ENCODE measurements at places on chromosomes 1 and 21.

DNA sequence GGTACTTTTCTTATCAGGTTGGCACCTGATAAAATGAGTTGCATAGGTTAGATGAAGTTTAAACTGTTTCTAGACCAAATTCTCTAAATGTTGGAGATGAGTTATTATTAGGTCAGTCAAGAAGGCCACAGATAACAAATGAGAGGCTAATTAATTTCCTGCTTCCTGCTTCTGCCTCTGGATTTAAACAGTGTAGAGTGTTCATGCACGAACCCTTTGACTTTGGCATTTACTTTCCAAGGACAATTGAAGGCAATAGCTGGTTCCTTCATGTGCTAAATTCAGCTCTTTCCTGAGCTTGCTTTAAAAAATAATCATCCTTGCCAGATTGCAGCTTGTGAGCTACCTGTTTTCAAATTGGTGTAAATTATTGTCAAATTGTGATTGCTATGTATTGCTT is 80.6 kb downstream of the RASAL2 start:
- DNase-seq, result no peak

DNA sequence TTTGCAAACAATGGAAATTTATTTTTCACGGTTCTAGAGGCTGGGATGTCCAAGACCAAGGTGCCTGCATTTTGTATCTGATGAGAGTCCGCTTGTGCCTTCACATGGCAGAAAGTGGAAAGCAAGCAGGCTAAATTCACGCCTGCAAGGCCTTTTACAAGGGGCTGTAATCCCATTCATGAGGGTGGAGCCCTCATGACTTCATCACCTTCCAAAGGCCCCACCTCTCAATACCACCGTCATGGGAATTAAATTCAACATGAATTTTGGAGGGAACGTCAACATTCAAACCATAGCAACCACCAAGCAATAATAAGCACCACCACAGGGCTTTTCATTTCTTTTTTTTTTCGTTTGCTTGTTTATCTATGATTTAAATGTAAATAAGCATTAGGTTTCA is 115.3 kb downstream of the C1orf21 start:
- DNase-seq, result no peak

DNA sequence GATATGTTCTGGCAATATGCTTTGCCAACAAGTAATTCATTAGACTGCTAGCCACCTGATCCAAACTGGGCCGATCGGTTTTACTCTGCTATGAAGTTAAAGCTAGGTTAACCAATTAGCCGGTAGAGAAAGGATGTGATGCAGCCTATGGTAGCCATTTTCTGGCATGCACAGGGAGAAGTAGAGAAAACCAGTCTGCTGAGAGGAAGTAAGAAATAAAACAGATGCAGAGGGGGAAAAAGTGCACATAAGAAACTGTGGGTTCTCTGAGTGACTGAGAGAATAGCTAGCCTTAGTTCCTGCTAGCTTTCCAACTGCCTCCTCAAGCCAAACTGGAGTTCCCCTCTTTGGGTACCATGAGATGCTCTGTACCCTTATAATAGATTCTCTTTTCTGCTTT is 52.8 kb downstream of the ARID4B start:
- DNase-seq, result no peak

- no peak for DNase-seq
Measured at GRCh38 chr1:33111965-33112364, 31.0 kb downstream of the AZIN2 start.

DNA sequence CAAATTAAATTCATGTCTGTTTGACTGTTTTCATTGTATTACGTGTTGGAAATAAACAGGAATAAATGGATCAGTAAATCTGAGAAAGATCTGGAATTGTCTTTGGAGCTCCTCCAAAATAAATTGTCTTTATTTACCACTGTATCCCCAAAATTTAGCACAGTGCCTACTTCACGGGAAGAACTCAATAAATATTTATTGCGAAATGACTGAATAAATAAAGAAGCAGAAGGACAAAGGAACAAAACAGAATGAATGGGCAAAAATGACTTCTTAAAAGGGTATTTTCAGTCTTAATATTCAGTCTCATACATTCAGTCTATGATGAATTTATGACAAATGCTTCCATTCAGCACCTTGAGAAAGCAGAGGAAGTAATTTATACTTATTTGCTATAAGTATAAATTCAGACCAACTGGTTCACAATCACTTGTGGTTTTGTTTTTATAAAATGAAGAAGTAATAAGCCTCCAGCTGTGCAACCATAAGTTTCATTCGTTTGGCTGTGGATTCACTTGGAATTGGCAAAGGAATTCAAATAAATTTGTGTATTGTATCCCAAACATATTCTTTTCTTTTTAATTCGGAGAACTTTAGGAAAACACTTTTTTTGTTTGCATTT is 19.2 kb upstream of the PRKAA2 start:
- no peak for DNase-seq

GRCh38 chr1:59731591-59731990 is 83.2 kb upstream of the HOOK1 start:
- DNase-seq, result no peak

DNA sequence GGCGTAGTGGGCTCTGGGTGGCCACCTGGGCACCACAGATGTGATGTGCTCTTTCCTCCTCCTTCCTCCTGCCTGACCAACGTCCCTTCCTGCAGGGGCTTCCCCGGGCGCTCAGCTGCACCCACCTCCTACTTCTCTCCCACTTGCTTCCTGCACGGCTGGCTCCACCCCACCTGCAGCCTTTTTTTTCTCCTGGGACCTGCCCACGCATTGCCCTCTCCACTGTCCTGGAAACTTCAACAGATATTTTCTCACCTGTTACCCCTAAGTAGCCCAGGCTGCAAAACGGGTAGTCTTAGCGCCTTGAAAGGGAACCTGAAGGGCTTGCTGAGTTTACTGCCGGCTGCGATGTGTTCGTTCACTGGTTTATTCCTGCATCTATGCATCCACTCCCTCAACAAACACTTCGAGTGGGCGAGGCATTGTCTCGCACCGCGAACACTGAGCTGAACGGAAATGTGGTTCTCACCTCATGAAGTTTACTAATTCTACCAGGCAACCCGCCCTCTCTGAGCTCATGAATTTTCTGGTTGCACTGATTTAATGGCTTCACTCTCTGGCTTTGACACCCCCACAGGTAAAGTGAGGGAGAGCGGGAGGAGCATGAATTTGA is 23.6 kb downstream of the ZBTB18 start:
- DNase-seq, result no peak

- no peak for DNase-seq
Measured at GRCh38 chr1:27127419-27127818, 27.5 kb downstream of the SLC9A1 start.

GRCh38 chr1:39575191-39576015 is 1.2 kb downstream of the PABPC4 start:
- no peak for DNase-seq

DNA sequence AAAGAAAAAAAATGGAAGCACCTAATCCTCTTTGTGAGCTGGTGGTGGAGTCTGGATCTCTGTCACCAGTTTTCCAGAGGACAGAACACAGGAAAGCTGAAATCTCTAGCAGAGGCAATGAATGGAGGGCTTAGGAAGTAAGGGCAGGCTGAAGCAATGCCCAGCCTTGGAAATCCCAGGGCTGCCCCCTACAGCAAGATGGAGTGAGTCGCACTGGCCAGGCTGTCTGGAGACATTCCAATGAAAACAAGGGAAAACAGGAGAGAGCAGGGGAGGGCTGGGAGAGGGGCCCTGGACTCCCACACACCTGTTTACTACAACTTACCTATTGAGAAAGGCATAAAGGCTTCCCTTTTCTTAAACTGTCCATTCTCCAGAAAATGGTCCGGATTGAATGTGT is 25.9 kb downstream of the CYP2J2 start:
- peak; percentile 5 for DNase-seq

DNA sequence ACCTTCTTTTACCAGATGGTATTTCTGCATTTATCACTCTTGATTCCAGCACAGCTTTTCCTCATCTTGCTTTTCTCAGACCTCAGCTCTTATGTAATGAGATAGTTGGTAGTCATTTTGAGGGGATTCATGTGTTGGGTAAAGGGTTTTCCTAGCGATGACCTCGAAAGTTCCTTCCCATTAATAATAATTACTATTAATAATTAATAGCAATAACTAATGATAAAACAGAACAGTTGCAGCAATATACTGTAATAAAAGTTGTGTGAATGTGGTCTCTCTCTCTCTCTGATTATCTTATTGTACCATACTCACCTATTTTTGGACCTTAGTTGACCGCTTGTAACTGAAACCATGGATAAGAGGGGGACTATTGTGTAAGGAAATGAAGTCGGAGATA is 14.2 kb downstream of the CAMTA1 start:
- no peak for DNase-seq

DNA sequence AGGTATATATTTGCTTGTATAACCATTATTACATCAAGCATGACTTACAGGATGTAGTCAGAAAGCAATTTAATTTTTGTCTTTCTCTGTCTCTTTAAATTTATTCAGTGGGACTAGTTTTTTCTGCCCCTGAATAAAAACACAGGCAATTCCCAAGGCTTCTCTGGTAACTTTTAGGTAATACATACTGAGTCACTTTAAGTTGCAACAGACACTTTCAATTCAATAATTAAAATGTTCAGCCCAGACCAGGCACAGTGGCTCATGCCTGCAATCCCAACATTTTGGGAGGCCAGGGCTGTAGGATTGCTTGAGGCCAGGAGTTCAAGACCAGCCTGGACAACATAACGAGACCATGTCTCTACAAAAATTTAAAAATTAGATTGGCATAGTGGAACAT is 12.3 kb downstream of the SLC44A3 start:
- DNase-seq, result no peak

- no peak for DNase-seq
Measured at GRCh38 chr1:27589841-27590426, 14.0 kb downstream of the AHDC1 start.

DNA sequence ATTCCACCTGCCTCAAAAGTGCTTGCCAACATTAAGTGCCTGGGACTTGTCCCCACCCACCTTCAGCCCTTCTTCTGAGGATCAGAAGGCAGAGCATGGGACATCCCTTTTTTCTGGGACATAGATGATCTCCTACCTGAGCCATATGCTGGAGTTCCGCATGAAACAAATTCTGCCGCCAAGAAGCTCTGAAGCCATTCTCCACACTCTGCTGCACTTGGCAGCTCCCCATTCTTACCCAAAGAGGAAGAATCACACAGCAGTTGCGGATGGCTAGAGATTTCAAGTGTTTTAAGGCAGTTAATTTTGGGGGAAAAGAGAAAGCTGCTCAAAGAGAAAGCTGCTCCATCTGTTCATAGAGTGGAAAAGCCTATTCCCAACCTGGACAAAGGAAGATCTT is 197.3 kb upstream of the COA6 start:
- no peak for DNase-seq

- DNase-seq, result no peak
Measured at GRCh38 chr1:16144325-16145029, 11.4 kb downstream of the EPHA2 start.

GRCh38 chr1:44327679-44328491 is 27.2 kb downstream of the ERI3 start:
- DNase-seq, result peak; percentile 41

DNA sequence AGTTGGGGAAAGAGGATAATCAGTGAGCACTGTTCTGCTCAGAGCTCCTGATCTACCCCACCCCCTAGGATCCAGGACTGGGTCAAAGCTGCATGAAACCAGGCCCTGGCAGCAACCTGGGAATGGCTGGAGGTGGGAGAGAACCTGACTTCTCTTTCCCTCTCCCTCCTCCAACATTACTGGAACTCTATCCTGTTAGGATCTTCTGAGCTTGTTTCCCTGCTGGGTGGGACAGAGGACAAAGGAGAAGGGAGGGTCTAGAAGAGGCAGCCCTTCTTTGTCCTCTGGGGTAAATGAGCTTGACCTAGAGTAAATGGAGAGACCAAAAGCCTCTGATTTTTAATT is 42.7 kb downstream of the YARS1 start:
- no peak for DNase-seq

- DNase-seq, result no peak
Measured at GRCh38 chr1:91440847-91441246, 36.2 kb upstream of the HFM1 start.

DNA sequence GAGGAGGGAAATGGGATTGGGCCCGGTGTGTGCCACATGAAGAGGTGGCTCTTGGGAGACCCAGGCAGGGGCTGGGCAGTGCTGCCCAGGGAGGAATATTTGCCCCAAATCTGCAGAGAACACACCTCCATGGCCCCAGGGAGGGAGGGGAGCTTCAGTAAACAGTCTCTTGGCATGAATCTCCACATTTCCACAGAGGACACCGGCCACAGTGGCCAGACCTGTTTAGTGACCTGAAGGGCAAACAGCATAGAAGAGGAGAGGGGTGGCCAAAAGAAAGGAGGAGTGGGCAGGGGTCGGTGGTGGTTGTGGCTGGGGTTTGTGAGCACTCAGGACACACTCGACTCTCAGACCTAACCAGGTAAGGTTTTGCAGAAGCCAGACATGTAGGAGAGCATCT is 54.0 kb upstream of the IFFO2 start:
- no peak for DNase-seq

- DNase-seq, result no peak
Measured at GRCh38 chr1:35768350-35769187, 1.2 kb downstream of the CLSPN start.

DNA sequence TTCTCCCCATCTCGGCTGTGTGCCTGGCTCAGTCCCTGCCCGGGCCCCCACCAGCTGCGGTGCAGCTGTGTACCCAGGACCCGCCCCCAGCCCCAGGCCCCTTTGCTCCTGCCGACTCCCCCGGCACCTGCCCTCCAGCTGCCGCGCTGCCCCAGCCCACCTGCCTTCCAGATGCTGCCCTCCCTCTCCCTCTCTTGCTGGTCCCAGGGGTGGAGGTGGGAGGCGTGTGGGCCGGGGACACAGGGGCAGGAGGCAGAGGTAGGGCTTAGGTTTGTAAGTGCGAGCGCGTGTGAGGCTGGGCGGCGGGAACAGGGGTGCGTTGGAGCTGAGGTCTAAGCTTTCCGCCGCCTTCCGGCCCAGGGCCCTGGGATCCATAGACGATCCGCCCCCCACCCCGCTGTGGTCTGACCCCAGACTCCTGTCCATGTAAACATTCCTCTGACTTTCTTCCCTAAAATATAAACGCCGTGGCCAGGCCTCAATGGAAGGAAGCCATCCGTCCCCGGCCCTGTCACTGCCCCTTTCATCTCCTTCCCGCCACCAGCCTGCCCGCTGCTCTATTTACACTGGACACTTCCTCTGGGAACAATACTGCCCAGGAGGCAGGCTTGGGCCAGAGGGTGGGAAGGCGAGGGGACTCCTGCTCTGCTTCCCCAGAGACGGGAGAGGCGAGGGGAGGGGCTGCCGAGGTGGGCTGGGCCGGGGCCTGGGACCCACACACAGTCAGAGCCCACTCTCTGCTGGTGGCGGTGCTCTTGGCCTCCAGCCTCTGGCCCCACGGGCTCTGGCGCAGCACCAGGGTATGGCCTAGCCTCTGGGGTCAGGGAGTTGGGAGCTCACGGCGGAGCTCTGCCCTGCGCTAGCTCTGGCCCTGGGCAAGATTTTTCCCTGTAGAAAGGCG is 128.3 kb downstream of the CASZ1 start:
- DNase-seq, result no peak

GRCh38 chr1:33132549-33132948 is 49.3 kb downstream of the TRIM62 start:
- DNase-seq, result no peak

DNA sequence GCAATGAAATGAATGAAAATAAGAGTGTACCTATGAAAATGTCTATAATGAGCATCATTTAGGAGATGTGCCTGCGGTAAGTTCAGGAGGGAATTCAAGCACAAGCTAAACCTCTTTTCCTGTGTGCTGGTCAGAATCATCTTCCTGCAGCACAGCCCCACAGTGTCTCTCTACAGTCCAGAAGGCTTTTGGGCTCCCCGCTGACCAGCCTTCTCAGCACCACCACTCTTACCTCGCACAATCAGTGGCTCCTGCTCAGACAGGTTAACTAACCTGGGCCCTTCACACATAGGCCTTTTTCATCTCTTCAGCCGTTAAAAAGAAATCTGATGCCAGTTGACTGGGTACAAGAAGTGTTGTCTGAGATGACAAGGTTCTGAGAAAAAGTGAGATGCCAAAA is 57.7 kb downstream of the LRRC8C start:
- no peak for DNase-seq
